ENCODE measurements at places on chromosomes 12 and 14.

DNA sequence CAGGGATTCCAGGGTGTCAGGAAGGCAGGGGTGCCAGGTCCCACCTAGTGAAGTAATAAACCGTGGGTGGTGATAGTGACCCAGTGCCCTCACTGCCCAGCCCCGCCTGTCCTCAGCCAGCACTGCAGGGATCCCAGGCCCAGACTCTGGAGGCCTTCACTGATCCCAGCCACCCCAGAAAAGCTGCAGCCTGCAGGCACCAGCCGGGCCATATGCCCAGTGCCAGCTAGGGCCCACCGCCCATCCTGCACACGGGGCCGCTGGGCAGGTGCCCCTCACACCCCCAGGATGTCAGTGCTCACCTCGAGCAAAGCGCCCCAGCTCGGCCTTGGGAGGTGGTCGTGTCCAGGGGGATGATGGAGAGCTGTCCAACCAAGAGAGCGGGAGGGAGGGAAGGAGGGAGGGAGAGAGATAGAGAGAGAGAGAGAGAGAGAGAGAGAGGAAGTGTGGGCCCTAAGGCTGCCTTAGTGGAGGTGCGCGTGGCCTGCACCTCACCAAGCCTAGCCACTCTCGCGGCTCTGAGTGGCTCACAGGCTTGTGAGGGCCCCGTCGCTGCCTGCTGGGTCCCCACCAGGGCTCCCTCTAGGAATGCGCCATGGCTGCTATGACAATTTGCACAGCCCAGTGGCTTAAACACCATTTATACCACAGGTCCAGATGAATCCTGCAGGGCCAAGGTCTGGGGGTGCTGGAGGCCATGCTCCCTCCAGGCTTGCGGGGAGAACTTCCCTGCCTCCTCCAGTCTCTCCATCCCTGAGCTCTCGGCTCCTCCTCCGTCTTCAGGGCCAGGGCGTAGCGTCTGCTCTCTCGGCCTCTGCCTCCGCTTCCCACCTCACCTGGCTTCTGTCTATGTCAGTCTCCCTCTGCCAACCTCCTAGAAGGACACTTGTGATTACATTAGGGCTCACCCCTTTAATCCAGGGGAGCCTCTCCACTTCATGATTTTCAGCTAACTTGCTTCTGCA, 401.0 kb downstream of the TMEM121 start:
- no peak for DNase-seq

DNA sequence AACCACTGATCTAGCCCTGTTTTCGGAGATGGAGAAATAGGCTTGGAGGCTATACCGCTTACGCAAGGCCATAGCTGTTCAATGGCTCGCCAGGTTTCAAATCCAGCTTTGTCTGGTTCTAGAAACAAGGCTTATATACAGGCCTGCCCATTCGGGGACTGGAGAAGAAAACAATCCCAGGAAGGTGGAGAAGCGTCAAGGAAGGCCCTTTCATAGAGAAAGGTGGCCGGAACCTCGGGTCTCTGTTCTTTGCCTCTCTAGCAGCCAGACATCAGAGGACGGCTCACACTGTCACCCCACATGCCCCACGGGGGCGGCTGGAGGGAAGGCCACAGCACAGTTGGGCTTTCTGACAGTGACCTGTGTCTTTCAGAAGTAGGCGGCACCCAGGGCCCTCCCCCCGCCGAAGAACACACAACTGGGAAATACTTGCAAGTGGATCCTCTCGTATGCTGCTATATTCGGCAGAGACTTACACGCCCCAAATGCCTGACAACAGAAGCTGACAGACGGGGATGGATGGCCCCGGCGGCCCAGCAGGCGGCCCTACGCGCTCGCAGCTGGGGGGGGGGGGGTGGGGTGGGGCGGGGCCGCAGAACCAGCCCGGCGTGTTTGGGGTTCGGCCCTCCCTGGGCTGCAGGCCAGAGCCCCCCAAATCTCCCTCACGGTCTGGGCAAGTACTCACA, 4.5 kb upstream of the SETD1B start:
- DNase-seq = peak; percentile 82

GRCh38 chr12:47885566-47885965, 19.2 kb downstream of the VDR start:
- no peak for DNase-seq

- DNase-seq = no peak
Measured at GRCh38 chr14:85527445-85528035, 2.4 kb upstream of the FLRT2 start.

DNA sequence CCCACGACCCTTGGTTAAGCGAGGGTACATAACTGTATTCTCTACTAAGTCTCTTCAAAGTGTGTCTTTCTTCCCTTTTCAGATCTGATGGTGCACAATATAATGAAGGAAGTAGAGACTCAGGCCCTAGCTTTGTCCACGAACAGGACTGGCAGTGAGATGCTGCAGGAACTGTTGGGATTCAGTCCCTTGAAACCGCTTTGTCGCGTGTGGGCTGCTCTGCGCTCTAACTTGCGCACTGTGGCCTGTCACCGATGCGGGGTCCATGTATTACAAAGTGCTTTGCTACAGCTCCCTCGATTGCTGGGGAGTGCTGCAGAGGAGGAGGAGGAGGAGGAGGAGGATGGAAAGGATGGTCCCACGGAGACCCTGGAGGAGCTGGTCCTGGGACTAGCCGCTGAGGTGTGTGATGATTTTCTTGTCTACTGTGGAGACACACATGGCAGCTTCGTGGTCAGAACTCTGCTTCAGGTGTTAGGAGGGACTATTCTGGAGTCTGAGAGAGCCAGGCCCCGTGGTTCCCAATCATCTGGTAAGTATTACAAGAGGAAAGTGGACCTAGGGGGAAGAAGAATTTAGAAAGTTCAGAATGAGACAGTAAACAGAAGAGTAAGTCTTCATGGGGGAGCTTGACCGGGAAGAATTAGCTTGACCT, 803 bp downstream of the NOP9 start:
- no peak for DNase-seq

GRCh38 chr12:1781772-1782171, 38.6 kb upstream of the LRTM2 start:
- peak; percentile 65 for DNase-seq

- no peak for DNase-seq
Measured at GRCh38 chr14:91063119-91063518, 2.7 kb upstream of the RPS6KA5 start.

GRCh38 chr14:101412739-101413138, 148.6 kb upstream of the DIO3 start:
- DNase-seq = peak; percentile 9

DNA sequence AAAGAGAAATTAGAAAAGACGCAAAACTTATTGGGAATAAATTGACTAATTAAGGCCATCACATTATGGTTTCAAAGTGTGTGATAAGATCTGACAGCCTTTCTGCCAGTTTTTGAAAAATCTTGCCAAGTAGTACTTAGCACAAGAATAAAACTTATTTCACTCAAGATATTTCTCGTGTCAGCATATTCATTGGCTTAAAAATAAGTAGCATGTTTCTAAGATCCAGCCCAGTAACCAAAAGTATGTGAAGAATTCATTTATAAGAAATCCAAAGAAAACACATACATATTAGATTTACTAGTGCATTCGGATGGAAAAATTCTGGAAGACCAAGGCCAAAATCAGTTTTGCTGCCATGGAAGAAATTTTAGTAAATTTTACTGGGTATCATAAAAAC, 1135.0 kb downstream of the GALC start:
- DNase-seq = peak; percentile 64

- peak; percentile 19 for DNase-seq
Measured at GRCh38 chr12:130953771-130954543, at the start of gene ADGRD1. Gene ADGRD1 (plus strand): TSS chr12:130953907. CDS start chr12:130954466, 559 bp downstream.

DNA sequence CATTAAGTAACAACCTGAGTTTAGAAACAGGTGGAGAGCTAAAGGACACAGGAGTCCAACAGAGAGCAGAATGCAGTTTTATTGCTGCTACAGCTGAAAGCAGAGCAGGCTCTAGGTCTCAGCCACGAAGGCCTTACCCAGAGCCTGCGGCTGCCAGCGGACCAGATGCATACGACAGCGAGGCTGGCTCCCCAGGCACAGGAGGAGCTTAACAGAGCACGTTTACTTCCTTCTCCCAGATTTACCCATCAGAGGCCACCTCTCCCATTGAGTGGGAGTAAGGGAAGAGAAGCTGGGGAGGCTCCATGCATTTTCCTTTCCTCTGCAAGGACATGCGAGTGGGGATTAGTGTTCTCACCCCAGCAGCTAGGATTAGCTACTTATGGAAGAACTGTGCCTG, 22.6 kb downstream of the DYNC1H1 start:
- DNase-seq = no peak

DNA sequence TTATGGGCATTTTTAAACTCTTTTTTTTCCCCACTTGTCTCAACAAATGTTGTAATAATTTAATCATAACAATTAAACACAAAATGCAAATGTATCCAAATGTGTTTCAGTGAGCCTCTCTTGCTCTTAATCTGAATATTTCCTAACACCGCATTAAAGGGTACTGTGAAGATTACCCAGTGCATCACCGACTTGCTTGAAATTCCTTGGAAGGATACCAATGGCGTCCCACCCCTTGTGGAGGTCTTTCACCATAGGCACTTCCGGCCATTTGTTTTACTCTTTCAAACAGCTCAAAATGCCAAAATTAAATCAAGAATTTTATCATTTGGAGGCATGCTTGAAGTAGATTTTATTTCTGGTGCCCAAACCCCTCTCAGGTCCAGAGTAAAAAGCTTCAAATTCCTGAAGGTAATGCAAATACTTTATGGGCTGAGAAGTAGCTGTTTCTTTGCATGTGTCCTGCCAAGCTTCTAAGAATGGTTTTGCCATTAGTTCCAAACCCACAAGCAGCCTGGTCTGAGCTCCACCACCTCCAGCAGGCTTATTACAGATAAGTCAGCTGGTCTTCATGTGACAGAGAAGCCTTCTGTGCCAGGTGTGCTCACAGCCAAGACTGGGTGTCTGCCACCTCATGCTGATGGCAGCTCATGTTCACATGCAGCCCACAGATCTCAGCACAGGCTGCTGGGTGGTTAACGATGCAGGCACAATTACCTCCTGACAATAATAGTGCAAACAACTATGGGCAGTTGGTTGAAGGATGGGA, 16.4 kb upstream of the NUDT4 start:
- DNase-seq = peak; percentile 93

- no peak for DNase-seq
Measured at GRCh38 chr14:31068235-31068634, 42.1 kb upstream of the STRN3 start.

GRCh38 chr14:61480704-61481285, 159.4 kb downstream of the PRKCH start:
- no peak for DNase-seq

GRCh38 chr12:2389079-2389790, 336.4 kb downstream of the CACNA1C start:
- no peak for DNase-seq

DNA sequence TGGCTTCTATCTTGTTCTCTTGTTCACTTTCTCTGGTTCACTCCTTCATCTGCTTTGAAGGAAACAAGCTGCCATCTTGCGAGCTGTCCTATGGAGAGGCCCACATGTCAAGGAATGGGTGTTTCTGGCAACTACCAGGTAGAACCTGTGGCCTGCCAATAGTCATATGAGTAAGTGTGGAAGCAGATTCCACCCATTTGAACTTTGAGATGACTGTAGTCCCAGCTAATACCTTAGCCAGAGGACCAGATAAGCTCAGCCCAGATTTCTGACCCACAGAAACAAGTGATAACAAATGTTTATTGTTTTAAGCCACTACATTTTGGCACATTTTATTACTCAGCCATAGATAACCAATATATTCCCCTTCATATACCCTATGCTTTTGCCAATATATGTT, 4.0 kb upstream of the SLC38A2 start:
- no peak for DNase-seq

DNA sequence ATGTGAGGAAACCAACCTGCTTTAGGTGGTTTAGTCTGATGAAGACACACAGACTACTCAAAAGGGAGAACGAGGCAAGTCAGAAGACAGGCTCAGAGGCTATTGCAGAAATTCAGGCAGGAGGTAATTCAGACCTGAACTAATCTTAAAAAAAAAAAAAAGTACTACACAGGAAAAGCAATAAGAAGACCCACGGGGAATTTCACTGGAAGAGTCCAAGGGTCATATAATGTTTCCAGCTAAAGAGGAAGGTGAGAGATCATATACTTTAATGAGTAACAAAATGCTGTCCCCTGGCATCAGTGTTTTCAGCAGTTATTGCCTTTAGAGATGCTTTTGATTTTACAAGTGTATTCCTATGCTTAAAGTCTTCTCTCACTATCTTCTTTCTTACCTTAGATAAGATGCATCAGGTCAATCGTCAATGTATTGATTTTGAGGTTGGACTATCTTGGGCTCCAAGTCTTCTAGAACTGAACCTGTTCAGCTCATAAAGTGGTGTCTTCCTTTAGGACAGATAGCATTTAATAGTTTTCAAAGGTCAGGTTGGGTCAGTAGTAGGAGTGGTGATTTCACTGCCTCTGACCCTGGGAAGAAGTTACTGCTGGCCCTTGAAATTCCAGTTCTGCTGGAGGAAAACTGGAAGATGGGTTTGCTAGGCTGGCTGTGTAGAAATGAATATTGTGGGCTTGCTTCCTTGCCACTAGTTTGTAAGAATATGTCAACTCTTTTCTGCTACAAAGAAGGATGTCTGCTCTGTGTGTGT, 60.0 kb downstream of the FAR2 start:
- no peak for DNase-seq

DNA sequence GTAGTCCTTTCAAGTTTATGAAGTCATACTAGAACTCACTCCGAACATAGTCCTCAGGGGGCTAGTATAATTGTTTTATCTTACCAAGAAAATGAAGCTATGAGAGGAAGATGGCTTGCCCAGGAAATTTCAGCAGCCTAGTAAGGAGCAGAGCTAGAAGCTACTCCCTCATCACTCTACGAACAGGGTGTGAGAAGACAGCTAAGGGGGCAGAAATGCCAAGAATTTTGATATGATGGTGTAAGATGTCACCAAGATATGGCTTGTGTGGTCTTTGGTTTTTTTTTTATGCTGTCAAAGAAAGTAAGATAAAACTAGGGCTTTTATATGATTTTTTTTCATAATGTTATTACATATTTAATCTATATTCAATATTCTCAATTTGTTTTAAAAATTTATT, 47.6 kb downstream of the PRICKLE1 start:
- no peak for DNase-seq

- DNase-seq = no peak
Measured at GRCh38 chr14:21703357-21704326, 30.0 kb upstream of the OR4E1 start.

- no peak for DNase-seq
Measured at GRCh38 chr12:82470906-82471512, 112.7 kb downstream of the METTL25 start.

GRCh38 chr14:91341751-91342154, 75.9 kb downstream of the CCDC88C start:
- no peak for DNase-seq

DNA sequence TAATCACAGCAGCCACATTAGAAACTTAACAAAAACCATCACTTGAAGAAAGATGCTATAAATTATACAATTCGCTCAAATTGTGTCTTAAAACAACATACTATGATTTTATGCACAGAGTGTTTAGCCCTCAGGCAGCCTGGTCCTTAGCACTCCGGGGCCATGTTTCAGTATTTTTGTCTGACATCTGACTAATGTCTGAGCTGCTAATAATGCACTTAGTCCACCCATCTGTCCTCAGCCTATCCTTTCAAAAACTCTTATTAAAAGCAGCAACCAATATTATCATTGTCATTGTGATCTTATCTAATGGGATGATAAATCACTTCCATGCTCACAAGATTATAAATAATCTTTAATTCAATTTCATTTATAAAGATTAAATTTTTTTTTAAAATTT, 602.7 kb upstream of the FOXG1 start:
- no peak for DNase-seq

- no peak for DNase-seq
Measured at GRCh38 chr12:6945613-6946012, 1.8 kb downstream of the C12orf57 start.

All from astrocyte of the hippocampus (primary cell).